ENCODE measurements at places on chromosomes 13 and 19.
A peak's percentile ranks its signal among the peaks of the same experiment; 100 is the strongest.

- no peak overlapping the region for H3K27ac ChIP-seq
- H3K4me1 ChIP-seq = peaks cover 4% of the 10 kb centered on the region
- H3K27me3 ChIP-seq = peaks cover 11% of the 10 kb centered on the region
- no peak overlapping the region for H3K4me3 ChIP-seq
- H3K36me3 ChIP-seq = no peaks in the 10 kb centered on the region
- DNase-seq = no peak
Measured at GRCh38 chr13:31485651-31486051, 253.7 kb upstream of the RXFP2 start.

DNA sequence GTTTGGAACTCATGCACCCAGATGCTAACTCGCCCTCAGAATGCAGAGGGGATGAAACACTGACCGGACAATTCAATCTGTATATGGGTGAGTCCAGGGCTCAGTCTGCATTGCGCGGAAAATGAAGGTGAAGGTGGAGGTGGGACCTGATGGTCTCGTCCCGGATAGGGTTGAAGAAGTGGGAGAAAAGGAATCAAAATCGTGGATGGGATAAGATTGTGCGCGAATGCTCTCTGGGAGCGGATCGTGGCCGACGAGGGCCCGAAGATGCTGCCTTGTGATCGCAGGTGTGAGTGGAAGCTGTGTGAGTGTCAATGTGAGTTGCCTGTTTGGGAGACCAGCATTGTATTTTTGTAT is 594 bp upstream of the ZNF850 start:
- DNase-seq = peak; percentile 27
- peak overlapping the region; percentile 100 for H3K4me3 ChIP-seq
- no peaks in the 10 kb centered on the region for H3K27me3 ChIP-seq
- peak overlapping the region; percentile 99 for H3K27ac ChIP-seq
- H3K36me3 ChIP-seq = peaks cover 12% of the 10 kb centered on the region

DNA sequence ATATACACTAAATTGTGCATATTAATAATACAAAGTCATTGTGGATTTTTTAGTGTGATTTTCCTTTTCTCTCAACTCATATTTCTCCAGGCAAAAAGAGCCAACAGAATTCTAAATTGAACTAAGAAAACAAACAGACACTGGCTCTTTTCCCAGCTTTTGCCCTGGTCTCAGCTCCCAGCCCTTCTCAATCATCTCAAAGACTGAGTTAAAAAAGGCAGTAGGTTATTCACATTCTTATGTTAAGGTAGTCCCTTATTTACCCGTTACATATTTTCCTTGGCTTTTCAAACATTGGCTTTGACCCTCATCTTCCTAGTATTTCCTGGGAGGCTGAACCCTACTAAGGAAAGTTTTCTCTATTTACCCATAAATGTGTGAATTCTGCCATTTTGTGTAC is 753.6 kb downstream of the LIG4 start:
- H3K36me3 ChIP-seq = no peaks in the 10 kb centered on the region
- peak overlapping the region; percentile 11 for H3K27ac ChIP-seq
- no peaks in the 10 kb centered on the region for H3K27me3 ChIP-seq
- no peak overlapping the region for H3K4me3 ChIP-seq
- peaks cover 53% of the 10 kb centered on the region for H3K4me1 ChIP-seq
- DNase-seq = no peak

GRCh38 chr19:1363599-1363998 is 20.1 kb upstream of the NDUFS7 start:
- no peaks in the 10 kb centered on the region for H3K27me3 ChIP-seq
- peak overlapping the region; percentile 59 for H3K27ac ChIP-seq
- H3K36me3 ChIP-seq = peaks cover 18% of the 10 kb centered on the region
- H3K4me1 ChIP-seq = peaks cover 42% of the 10 kb centered on the region
- no peak for DNase-seq

- H3K4me3 ChIP-seq = no peak overlapping the region
- H3K27me3 ChIP-seq = peaks cover 23% of the 10 kb centered on the region
- H3K36me3 ChIP-seq = no peaks in the 10 kb centered on the region
Measured at GRCh38 chr13:77687799-77688198, 9.7 kb upstream of the SLAIN1 start.

DNA sequence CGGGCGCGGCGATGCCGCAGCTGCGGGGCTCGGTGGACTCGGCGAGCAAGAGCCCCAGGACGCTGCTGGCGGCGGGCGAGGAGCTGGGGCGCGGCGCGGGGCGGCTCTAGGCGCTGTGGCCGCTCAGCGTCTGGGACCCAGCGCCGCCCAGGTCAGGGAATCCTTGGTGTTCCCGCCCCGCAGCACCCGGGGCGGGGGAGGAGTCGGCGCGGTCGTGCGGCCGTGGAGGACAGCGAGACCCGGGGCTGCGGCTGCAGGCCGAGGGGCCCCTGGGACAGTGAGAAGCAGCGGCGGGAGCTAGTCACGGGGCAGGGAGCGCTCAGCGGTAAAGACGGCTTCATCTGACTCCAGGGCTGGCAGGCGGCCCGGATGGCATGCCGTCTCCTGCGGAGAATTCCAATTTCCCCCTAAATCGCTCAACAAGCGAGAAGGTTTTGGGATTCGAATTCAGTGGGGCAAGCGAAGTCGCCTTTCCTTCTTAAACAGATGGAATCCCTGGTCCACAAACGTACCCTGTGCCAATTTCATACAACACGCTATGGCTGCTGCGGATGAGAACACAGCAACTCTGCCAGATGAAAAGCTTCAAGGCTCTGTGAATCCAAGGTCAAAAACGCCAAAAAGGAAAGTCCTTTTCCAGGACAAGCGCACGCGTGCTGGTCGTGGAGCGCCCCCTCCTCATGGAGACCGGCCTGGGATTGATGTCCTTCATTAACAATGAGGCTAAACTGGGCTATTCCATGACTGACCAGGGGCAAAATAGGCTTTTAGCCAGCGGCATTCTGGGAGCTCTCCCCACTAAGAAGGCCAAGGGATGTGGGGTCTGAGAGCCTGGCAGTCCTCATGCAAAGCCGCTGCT is 4.2 kb upstream of the ZSCAN4 start:
- peaks cover 5% of the 10 kb centered on the region for H3K4me1 ChIP-seq
- no peak for DNase-seq
- H3K4me3 ChIP-seq = peak overlapping the region; percentile 89
- H3K27me3 ChIP-seq = peaks cover 16% of the 10 kb centered on the region

- no peaks in the 10 kb centered on the region for H3K27me3 ChIP-seq
- H3K36me3 ChIP-seq = peaks cover 10% of the 10 kb centered on the region
- H3K4me1 ChIP-seq = peaks cover 24% of the 10 kb centered on the region
Measured at GRCh38 chr19:55680339-55681130, 5.5 kb downstream of the EPN1 start.

GRCh38 chr13:73340069-73340468 is 281.3 kb downstream of the KLF5 start:
- no peaks in the 10 kb centered on the region for H3K27me3 ChIP-seq
- no peak overlapping the region for H3K4me3 ChIP-seq
- DNase-seq = no peak
- H3K4me1 ChIP-seq = peaks cover 36% of the 10 kb centered on the region
- no peak overlapping the region for H3K27ac ChIP-seq

- peaks cover 4% of the 10 kb centered on the region for H3K36me3 ChIP-seq
- H3K4me1 ChIP-seq = peaks cover 37% of the 10 kb centered on the region
- no peak for DNase-seq
- peak overlapping the region; percentile 94 for H3K4me3 ChIP-seq
- H3K27ac ChIP-seq = peak overlapping the region; percentile 94
- no peaks in the 10 kb centered on the region for H3K27me3 ChIP-seq
Measured at GRCh38 chr19:4722671-4723594, 709 bp downstream of the DPP9 start.

GRCh38 chr19:628168-628567 is 5.2 kb downstream of the POLRMT start:
- H3K4me1 ChIP-seq = peaks cover 29% of the 10 kb centered on the region
- H3K4me3 ChIP-seq = no peak overlapping the region
- H3K27me3 ChIP-seq = no peaks in the 10 kb centered on the region

- no peaks in the 10 kb centered on the region for H3K4me1 ChIP-seq
- H3K4me3 ChIP-seq = no peak overlapping the region
- H3K27me3 ChIP-seq = peaks cover 13% of the 10 kb centered on the region
- no peak for DNase-seq
- no peak overlapping the region for H3K27ac ChIP-seq
- no peaks in the 10 kb centered on the region for H3K36me3 ChIP-seq
Measured at GRCh38 chr19:29491491-29491890, 34.3 kb upstream of the VSTM2B start.

GRCh38 chr19:3520166-3521103 is 14.3 kb downstream of the FZR1 start:
- peaks cover 6% of the 10 kb centered on the region for H3K36me3 ChIP-seq
- no peak for DNase-seq
- peaks cover 7% of the 10 kb centered on the region for H3K4me1 ChIP-seq
- H3K4me3 ChIP-seq = no peak overlapping the region
- H3K27ac ChIP-seq = no peak overlapping the region

- no peaks in the 10 kb centered on the region for H3K27me3 ChIP-seq
- DNase-seq = peak; percentile 24
- peaks cover 8% of the 10 kb centered on the region for H3K36me3 ChIP-seq
- peak overlapping the region; percentile 77 for H3K27ac ChIP-seq
- peaks cover 75% of the 10 kb centered on the region for H3K4me1 ChIP-seq
- H3K4me3 ChIP-seq = no peak overlapping the region
Measured at GRCh38 chr19:8452446-8453123, 7.8 kb downstream of the HNRNPM start.

DNA sequence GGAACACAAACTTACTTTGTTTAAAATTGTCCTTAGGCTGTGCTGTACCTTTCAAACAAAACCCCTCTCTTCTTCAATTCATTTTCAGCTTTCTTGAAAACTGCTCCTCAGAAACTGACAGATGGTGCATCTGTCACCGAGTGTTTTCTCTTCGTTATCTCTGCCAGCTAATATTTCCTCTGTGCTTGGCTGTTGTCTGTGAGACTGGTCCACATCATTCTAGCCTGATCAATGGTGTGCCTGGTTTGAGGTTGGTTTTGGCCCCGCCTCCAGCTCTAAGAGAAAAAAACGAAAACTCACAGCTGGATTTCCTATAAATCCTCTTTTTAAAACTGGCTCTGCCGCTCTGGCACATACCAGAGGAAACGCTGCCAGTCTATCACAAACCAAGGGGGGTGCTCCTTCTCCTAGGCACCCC is 79.7 kb downstream of the STARD13 start:
- no peak for DNase-seq
- peak overlapping the region; percentile 58 for H3K4me3 ChIP-seq

GRCh38 chr13:22014469-22014868 is 343.6 kb downstream of the FGF9 start:
- no peak overlapping the region for H3K27ac ChIP-seq
- DNase-seq = no peak
- H3K4me3 ChIP-seq = no peak overlapping the region

DNA sequence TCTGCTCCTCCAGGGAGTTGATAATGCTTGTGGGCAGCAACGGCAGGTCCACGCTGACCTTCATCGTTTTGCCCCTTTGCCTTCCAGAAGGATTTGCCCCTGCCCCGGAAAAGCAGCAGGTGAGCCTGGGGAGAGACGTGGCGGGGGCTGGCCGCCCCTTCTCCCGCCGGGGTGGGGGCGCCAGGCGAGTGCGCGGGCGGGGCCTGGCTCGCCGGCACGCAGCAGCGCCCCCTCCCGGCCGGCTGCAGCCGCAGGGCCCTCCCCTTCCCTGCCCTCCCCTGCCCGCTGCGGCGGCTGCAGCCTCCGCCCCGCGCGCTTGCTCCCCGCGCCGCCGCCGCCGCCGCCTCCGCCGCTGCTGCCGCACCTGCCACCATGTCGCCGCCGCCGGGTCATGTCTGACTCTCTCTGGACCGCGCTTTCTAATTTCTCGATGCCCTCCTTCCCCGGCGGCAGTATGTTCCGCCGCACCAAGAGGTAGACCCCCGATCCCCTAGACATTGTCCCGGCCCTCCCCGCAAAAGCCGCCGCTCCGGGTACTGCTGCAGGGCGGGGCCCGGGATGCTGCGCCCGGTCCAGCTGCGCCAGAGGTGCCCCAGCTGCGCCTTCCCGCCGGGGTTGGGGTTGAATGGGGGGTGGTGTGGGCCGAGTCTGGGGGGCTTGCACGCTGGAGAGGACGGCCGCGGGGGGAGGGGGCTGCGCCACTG is at the start of gene MAST1:
TSS of gene MAST1 (plus strand) at position 334 of the 704 bp plus-strand sequence. CDS start at position 392, 58 bp downstream.
- peaks cover 66% of the 10 kb centered on the region for H3K27me3 ChIP-seq
- H3K4me1 ChIP-seq = peaks cover 23% of the 10 kb centered on the region
- no peak for DNase-seq
- peak within 1 kb of the TSS; percentile 55 for H3K4me3 ChIP-seq

- peaks cover 10% of the 10 kb centered on the region for H3K4me1 ChIP-seq
- H3K4me3 ChIP-seq = no peak overlapping the region
- no peaks in the 10 kb centered on the region for H3K27me3 ChIP-seq
- DNase-seq = no peak
- H3K27ac ChIP-seq = no peak overlapping the region
- H3K36me3 ChIP-seq = peaks cover 7% of the 10 kb centered on the region
Measured at GRCh38 chr13:110089815-110090214, 217.1 kb downstream of the COL4A1 start.

- H3K36me3 ChIP-seq = no peaks in the 10 kb centered on the region
- H3K4me3 ChIP-seq = no peak overlapping the region
- H3K4me1 ChIP-seq = no peaks in the 10 kb centered on the region
Measured at GRCh38 chr13:25149711-25150110, 22.4 kb downstream of the AMER2 start.

GRCh38 chr19:36963280-36963679 is 47.1 kb downstream of the ZNF568 start:
- no peaks in the 10 kb centered on the region for H3K27me3 ChIP-seq
- H3K27ac ChIP-seq = no peak overlapping the region
- no peaks in the 10 kb centered on the region for H3K4me1 ChIP-seq

GRCh38 chr19:35013820-35014754 is 14.0 kb downstream of the GRAMD1A start:
- no peaks in the 10 kb centered on the region for H3K4me1 ChIP-seq
- no peak for DNase-seq
- H3K4me3 ChIP-seq = no peak overlapping the region
- H3K36me3 ChIP-seq = peaks cover 29% of the 10 kb centered on the region
- H3K27me3 ChIP-seq = no peaks in the 10 kb centered on the region
- no peak overlapping the region for H3K27ac ChIP-seq

GRCh38 chr19:8608941-8609278 is 1.6 kb downstream of the ADAMTS10 start:
- DNase-seq = no peak
- H3K4me1 ChIP-seq = peaks cover 42% of the 10 kb centered on the region
- H3K36me3 ChIP-seq = peaks cover 8% of the 10 kb centered on the region
- peak overlapping the region; percentile 90 for H3K4me3 ChIP-seq

DNA sequence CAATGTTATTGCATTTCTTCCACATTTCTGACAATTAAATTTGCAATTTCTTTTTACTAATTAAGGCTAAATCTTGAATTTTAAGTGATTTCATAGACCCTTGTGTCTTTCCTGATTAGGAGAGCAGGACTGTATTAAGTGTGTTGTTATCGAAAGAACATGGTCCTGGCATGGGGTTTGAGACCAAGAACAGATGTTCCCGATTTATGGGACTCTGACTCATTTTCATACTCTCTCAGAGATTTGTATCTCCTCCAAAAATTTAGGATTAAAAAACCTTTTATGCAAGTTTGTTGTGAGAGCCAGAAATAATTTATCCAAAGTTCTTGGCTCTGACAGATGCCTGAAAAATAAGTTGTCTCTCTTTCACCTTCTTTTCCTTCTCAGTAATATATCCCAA is 589.3 kb upstream of the ARGLU1 start:
- peaks cover 15% of the 10 kb centered on the region for H3K27me3 ChIP-seq
- DNase-seq = no peak
- no peaks in the 10 kb centered on the region for H3K4me1 ChIP-seq
- H3K4me3 ChIP-seq = no peak overlapping the region

- peaks cover 27% of the 10 kb centered on the region for H3K4me1 ChIP-seq
- no peak overlapping the region for H3K4me3 ChIP-seq
- no peaks in the 10 kb centered on the region for H3K27me3 ChIP-seq
- H3K27ac ChIP-seq = no peak overlapping the region
Measured at GRCh38 chr13:23468811-23469210, 35.3 kb upstream of the SACS start.

- H3K27ac ChIP-seq = no peak overlapping the region
- H3K4me1 ChIP-seq = no peaks in the 10 kb centered on the region
- H3K36me3 ChIP-seq = no peaks in the 10 kb centered on the region
- H3K4me3 ChIP-seq = no peak overlapping the region
- peaks cover 7% of the 10 kb centered on the region for H3K27me3 ChIP-seq
Measured at GRCh38 chr13:112143753-112144615, 77.0 kb downstream of the SOX1 start.
